ENCODE measurements at places on chromosomes 2 and 18.
A peak's percentile ranks its signal among the peaks of the same experiment; 100 is the strongest.

DNA sequence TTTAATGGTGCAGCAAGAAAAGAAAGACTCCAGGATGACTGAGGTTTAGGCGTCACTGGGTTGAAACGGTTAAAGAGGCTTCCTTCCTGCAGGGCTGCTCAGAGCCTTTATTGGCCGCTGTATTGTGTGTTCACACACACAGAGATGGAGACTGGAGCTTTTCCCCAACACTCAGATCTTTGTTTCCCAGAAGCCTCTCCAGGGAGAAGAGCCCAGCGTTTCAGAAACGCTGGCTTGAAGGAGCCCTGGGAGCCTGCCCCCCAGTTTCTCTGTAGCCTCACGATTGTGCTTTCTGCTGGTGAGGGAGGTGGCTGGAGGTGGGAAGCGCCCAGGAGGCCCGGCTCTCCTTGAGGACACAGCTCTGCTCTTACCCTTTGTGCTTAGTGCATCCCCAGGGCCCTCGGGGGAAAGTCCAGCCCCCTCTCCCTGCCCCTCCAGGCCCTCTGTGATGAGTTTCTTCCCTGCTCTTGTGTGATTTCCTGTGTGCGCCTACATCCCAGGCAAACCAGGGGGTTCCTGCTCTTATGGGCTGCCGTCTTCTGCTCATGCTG, 37.1 kb downstream of the RRM2 start:
- no peak for DNase-seq

DNA sequence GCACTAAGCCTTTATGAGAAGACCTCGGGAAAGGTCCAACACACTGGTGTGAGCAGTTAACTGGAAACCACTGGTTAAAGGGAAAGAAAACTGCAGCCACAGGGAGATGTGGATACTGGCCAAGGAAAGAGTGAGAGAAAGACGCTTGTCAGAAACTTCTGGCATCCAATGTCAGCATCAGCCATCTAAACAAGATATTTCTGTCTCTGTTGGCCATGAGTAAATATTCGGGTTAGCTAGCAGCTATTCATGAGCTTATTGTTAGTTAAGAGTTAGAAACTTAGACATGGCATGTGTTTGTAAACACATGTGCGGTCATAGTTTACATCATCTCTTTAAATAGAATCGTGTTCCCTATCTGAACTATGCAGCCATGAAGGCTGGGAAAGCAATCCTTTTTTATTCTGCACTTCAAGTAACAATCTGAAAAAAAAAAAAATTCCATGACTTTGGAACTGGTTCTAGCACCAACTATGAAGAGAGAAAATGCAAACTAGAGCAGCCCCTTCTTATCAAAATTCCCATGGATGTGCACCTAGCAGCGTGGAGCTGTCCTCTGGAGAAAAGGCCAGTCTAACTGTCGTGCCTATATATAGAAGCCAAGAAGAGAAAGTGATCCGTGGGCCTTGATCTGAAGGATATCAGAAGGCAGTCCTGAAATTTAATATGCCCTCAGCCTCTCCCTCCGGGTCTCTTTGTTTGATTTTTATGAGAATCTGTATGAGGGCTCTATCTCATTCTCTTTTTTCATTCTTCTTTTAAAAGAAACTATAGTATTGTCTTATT, 84.0 kb upstream of the RFX8 start:
- DNase-seq: no peak

- no peak for DNase-seq
Measured at GRCh38 chr2:220117025-220117424, 489.6 kb downstream of the SLC4A3 start.

DNA sequence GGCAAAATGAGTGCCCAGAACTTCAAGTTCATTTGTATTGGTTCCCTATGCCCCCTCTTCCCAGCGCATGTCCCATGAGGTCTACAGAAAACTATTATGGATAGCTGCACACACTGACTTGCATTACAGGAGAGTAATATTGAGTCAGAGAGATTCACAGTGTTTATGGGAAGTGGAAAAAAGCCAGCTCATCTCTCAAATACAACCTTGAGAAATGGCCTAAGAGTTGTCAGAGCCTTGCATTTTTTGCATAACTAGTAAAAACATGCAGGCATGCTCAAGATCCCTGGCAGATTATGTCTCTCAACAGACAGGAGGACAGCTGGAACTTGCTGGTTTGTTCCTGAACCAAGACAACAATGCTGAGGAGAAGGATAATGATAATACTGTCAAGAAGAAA, 1292.8 kb downstream of the DSC3 start:
- DNase-seq: no peak

DNA sequence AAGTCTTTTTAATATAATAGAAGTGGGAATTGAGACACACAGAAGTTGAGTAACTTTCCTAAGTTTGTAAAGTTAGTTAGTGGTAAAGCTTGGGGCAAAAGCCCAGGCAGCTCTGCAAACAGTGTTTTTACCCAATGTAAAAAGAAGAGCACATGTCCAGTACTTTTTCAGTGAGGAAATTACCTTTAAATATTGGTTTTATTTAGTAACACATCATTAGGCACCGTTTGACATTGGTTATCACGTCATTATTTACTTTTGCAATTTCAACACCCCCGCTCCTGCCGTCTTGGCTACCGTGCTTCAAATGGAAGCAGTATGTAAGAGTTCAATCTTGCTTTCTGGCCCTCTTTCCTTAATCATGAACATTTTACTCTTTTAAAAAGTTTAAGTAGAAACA, 807.9 kb downstream of the EPHA4 start:
- DNase-seq: no peak

GRCh38 chr2:138382672-138383071, 118.9 kb upstream of the SPOPL start:
- DNase-seq: no peak

- no peak for DNase-seq
Measured at GRCh38 chr18:8328126-8328525, 281.1 kb upstream of the RAB12 start.

GRCh38 chr2:105789745-105790460, 45.2 kb downstream of the NCK2 start:
- peak; percentile 47 for DNase-seq

GRCh38 chr2:20629181-20629580, 21.7 kb downstream of the HS1BP3 start:
- DNase-seq: no peak

GRCh38 chr2:134218930-134219658, 34.8 kb upstream of the MGAT5 start:
- DNase-seq: peak; percentile 28

GRCh38 chr2:175957845-175958244, 44.2 kb downstream of the LNPK start:
- no peak for DNase-seq

DNA sequence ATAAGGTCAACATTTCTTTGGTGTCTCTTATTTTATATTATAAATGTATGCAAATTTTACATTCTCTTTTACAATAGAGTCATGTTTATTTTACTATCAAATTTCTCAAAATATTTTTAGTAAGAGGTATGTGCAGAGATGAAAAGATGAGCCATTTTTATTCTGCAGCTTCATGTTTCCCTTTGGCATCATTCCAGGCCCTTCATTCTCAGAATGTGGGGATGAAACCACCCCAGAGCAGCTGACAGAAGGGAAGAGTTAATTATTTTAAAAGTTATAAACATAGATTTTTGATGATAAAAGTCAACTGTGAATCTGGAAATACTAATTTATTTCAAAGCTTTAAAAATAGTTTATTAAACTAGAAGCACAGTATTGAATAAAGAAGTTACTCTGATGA, 12.8 kb upstream of the FSHR start:
- no peak for DNase-seq

GRCh38 chr2:9699139-9700108, 68.6 kb upstream of the YWHAQ start:
- DNase-seq: no peak

- no peak for DNase-seq
Measured at GRCh38 chr18:8834881-8835280, 129.5 kb downstream of the MTCL1 start.

DNA sequence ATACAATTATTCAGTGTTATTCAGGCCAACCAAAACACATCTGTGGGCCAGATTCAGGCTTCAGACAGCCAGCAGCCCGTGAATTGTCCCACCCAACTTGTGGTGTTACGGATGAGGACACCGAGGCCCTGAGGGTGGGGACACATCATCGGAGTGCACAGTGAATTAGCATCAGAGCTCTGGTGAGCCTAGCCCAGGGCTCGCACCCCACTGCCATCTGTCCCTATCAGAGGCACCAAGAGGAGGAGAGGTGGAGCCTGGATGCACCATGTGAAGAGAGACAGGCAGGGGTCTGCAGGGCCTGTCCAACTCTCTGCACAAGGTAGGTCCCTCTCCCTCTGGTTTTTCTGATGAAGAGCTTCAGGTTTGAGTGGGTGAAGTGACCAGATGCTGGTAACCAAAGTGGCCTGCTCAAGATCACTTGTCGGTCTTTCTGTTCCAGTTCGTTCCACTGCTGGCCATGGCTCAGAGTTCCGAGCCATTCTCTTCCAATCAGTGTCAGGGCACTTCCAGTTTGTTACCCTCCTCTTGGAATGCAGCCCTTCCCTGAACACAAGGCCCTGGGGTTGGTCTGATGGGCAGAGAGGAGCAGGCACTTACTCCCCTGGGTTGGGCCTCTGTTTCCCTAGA, 14.8 kb upstream of the GLI2 start:
- DNase-seq: no peak

GRCh38 chr18:61606759-61607158, 273.5 kb downstream of the CDH20 start:
- no peak for DNase-seq

DNA sequence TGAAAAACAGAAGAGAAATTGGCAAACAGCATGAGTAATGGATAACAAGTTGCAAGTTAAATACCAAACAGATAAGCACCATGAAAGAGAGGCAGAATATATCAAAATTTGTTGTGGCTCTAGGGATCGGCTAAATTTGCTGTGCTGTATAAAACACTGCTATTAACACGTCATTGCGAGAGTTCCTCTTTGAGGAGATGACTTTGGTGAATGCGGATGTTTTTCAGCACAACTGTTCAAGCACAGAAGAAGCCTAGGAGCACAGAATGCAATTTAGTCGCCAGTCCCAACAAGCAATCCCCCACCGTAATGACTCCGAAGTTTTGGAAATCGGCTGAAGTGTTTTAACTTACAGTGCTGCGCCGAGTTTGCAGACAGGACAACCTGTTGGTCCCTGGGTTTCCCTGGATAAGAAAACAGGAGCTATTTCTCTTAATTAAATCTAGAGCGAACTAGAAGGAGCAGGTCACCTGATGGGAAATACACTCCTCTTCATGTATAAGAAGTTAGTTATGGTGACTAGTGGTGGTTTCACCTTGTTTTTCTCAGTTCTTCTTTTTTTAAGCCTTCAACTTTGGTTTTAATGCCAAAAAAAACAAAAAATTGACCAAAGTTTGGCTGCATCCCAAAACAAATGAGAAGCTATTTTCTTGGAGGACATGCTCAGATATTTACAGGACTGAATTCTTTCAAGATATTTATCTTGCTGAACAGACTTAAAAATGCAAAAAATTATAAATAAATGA, 454.1 kb upstream of the SALL3 start:
- DNase-seq: no peak

- no peak for DNase-seq
Measured at GRCh38 chr2:60735496-60736250, 20.4 kb upstream of the PAPOLG start.

GRCh38 chr18:45691816-45692179, 32.2 kb upstream of the SLC14A1 start:
- no peak for DNase-seq

- no peak for DNase-seq
Measured at GRCh38 chr2:105750735-105751134, 6.0 kb downstream of the NCK2 start.

- DNase-seq: no peak
Measured at GRCh38 chr2:160397530-160397865, 96.1 kb downstream of the RBMS1 start.
